ENCODE measurements at places on chromosomes 5 and 9.

GRCh38 chr9:90808890-90809685 lies 7.5 kb downstream of the SYK start:
- no peak for DNase-seq

DNA sequence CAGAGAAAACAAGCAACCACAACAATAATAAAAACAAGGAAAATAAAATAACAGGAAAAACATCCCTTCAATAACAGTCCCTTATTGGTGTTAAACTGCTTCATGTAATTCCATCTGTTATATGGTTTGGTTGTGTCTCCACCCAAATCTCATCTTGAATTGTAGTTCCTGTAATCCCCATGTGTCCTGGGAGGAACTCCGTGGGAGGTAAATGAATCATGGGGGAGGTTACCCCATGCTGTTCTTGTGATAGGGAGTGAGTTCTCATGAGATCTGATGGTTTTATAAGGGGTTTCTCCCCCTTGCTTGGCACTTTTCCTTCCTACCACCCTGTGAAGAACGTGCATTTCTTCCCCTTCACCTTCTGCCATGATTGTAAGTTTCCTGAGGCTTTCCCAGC lies 369.8 kb downstream of the TMEM232 start:
- no peak for DNase-seq

DNA sequence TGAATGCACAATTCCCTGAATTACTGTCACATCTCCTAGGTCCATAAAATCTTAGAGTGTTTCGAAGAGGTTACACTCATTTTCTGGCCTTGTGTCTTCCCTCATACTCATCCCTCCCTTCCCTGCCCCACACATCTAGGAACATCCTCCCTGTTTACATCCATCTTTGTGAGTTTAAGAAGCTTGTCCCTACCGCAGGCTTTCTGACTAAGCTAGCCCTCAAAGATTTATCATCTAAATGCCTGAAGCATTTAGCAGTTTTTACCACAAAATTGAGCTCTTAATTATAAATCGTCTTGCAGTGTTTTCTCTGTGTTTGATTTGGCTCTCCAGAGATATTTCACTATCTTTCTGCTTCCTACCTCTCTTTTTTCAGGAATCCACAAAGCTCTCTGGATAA lies 374.8 kb downstream of the KIAA0825 start:
- DNase-seq = no peak

GRCh38 chr9:126276056-126276728 lies 50.4 kb upstream of the MVB12B start:
- no peak for DNase-seq
